ENCODE measurements at places on chromosomes 7 and 10. TPM values are rescaled to one million over a fixed set of nuclear protein-coding genes. Genes with fewer than 3 reads are reported as not detected.
A peak's percentile ranks its signal among the peaks of the same experiment; 100 is the strongest.

- no peak for DNase-seq
Measured at GRCh38 chr7:151572136-151572535, 52.4 kb upstream of the RHEB start.

- DNase-seq = no peak
Measured at GRCh38 chr7:135840591-135840990, 92.0 kb upstream of the FAM180A start.

DNA sequence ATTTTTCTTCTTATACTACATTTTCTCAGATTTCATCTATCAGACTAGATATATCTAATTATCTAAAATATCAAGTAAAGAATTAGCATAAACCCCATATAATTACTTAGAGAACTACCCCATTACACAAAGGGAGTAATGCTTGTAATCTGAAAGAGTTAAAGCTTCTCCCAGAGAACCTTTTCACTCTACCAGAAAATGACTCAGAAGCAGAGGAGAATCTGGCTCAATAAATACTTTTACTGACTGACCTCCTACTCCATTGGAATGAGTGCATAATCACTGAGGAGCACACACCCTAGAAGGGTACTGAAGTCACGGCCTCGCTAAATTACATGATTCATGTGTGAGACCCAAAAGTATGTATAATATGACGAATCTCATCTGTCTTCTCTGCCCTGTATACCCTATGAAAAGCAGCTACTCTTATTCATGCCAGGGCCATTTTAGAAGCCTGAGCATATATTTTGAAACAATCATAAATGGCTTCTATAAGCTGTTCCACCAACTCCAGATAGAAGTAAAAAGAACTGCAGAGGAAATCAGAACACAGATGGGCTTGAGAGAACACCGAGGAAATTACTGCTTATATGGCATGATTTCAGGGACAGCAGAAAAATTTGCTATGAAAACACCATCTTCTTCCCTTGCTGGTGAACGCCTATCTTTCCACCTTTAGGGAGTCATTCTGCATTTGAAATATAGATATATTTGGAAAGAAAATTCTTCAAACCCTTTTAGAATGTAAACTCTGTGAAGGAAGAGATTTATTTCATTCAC lies 32.7 kb downstream of the DNMBP start:
- peak; percentile 50 for DNase-seq

MOGAT3 gene
- polyA plus RNA-seq = 0.09 TPM

DNA sequence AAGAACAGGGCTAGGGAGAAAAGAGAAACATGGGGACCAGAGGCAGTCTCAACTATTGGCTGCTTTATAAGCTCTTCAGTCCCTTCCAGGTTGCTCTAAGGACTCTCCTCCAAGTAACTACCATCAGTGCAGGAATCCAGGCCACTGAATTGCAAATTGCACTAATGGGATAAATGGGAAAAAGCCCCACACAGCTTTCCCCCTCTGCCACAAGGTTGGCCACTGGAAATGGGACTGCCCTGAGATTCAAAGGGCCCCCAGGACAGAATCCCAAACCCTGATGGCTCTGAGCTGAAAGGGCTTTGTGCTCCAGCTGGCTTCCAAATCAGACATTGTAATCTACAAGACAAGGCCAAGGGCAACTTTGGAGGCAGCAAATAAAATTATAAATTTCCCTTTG lies 633.2 kb downstream of the ACTR3B start:
- DNase-seq = no peak

GRCh38 chr7:517774-518629 lies 1.6 kb downstream of the PDGFA start:
- DNase-seq = no peak

DNA sequence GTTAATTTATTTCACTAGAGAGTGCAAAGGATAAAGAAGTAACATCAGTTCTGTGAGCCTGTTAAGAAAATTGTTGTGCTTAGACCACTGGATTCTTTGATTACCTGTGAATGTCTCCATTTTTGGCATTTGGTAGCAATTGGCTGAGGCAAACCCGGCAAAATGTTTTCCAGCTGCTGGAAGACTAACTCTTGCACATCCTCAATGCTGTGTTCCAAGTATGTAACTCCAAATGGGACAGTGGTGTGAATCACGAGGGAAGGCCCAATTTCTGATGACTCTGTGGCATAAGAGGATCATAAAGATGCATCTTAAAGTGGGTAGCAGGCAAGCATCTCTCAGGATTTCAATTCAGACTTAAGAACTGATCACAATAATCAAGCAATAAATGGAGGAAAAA lies 268.8 kb downstream of the RNLS start:
- DNase-seq = no peak

- DNase-seq = no peak
Measured at GRCh38 chr10:32940321-32941301, 17.4 kb downstream of the ITGB1 start.

GRCh38 chr7:25427721-25428120 lies 199.4 kb upstream of the NPVF start:
- no peak for DNase-seq

MACC1 gene
- polyA plus RNA-seq = 5.4 TPM

- DNase-seq = no peak
Measured at GRCh38 chr7:72435366-72435765, 23.2 kb upstream of the CALN1 start.

DNA sequence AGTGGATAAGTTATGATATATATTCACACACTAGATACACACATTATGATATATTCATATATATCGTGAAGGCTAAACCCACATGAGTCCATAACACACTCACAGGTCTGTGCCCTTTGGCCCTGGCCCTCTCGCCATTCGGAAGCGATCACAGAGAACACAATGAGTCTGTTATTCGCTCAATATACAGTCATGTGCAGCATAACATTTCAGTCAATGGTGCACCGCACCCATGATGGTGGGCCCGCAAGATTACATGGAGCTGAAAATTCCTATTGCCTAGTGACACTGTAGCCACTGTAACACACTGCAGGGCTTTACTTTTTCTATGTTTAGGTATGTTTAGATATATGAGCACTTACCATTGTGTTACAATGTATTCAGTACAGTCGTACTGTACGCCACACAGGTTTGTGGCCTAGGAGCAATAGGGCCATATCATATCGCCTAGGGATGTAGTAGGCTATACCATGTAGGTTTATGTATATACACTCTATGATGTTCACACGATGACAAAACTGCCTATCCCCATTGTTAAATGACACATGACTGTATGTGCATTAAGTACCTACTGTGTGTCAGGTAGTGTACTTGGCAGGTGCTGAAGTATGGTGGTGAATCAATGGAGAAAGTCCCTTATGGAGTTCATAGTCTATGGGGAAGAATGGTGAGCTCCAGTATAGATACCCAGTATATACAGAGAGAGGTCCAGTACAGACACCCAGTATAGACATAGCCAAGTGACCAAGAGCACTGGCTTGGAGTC lies 198.8 kb upstream of the KLF14 start:
- DNase-seq = no peak

Measured in right lung (tissue), 10 donors.